ENCODE measurements at places on chromosomes 11 and 22.

DNA sequence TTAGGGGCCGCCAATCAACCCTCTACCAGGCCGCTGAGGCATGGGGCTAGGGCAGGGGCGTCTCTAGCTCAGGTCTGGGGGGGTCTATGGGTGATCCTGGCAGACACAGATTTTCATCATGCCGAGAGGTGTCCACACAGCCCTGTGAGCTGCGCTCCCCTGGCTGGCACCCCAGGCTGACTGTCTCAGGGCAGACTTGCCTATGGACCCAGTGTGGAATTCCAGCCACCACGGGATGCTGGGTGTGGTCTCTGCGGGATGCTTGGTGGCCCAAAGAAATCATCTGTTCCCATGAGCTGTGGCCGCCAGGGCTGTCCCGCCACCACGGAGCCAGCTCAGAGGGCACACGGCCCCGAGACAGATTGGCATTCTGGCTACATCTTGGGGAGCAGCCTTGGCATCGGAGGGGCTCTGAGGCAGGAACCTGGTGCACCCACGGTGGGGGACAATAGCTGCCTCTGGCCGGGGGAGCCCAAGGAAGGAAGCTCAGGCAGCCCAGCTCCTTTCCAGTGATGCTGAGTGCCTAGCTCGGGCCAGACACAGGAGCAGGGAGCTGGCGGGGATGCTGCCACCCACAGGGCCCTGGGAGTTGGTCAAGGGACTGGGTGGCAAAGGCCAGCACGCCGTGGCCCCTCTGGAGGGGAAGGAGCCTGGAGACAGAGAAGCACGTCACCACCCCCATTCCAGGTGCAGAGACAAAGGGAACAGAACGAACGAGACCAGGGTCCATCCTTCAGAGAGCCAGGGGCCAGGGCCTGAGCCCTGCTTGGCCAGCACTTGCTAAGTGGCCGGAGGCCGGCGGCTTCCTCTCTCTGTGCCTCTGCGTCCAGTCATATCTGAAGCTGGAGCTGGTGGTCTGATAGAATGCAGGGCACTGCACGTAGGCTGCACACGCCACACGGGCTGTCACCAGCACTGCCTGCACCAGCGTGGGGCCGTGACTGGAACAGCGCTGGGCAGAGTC is 64.4 kb upstream of the FGF3 start:
- DNase-seq, result no peak

- peak; percentile 49 for DNase-seq
Measured at GRCh38 chr11:119196833-119197483, 9.2 kb upstream of the CBL start.

- no peak for DNase-seq
Measured at GRCh38 chr11:16494918-16495691, 138.8 kb upstream of the SOX6 start.

GRCh38 chr22:30945653-30946052 is 22.9 kb downstream of the MORC2 start:
- no peak for DNase-seq

All from GM04503 (cell line).